ENCODE measurements at places on chromosomes 13 and 19.

- DNase-seq, result no peak
Observed at GRCh38 chr13:99540530-99540929, 39.3 kb downstream of the TM9SF2 start.

- no peak for DNase-seq
Observed at GRCh38 chr19:55362174-55362989, 678 bp downstream of the GARIN5B start.

DNA sequence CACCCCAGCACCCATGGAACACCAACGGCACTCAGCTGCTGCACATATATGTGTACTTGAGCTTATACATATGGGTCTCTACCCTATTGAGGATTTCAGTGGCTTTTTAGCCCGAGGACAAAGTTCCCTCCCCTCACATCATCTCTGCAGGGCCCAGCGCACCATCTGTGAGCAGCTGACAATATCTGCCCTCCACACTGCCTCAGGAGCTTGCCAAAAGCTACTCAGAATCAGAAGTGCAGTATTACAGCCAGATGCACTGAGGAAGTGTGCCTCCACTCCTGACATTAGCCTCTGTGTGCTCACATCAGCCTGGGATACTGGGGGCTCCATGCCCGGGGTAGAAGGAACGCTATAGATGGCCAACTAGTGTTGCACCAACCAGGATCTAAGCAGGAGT is 903.9 kb downstream of the UQCRFS1 start:
- DNase-seq, result no peak

DNA sequence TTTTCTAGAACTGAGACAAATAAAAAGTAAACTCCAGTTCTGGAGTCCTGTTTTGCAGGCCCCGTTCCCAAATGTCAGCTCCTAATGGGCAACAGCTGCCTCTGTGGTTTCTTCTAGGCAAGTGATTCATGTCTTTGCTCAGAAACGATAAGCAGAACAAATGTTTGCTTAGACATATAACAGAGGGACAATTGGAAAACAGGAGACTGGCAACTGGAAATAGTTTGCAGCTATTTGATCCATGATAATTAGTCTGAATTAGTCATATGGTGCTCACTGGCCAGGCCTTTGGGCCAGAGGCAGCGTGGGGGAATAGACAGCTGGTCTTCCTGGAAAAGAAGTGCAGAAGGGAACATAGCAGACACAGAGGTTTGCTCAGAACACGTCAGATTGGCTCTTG is 29.2 kb upstream of the TSHZ3 start:
- DNase-seq, result peak; percentile 51

DNA sequence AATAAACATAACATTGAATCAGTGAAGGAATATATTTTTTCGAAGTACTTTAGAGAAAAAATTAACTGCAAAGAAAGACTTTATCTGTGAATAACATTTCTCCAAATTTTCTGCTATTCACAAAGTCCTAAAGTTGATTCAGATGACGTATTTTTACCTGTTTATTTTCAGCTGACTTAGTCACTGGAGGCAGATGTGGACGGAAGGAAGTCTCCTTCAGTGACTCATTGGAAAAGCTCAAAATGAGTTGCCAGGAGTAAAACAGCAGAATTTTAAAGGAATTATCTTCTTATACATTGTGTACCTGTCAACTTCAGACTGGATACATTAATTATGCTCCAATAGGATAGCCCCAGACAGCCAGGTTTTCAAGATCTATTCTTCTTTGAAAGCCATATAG is 679.3 kb upstream of the GPC6 start:
- DNase-seq, result peak; percentile 75

DNA sequence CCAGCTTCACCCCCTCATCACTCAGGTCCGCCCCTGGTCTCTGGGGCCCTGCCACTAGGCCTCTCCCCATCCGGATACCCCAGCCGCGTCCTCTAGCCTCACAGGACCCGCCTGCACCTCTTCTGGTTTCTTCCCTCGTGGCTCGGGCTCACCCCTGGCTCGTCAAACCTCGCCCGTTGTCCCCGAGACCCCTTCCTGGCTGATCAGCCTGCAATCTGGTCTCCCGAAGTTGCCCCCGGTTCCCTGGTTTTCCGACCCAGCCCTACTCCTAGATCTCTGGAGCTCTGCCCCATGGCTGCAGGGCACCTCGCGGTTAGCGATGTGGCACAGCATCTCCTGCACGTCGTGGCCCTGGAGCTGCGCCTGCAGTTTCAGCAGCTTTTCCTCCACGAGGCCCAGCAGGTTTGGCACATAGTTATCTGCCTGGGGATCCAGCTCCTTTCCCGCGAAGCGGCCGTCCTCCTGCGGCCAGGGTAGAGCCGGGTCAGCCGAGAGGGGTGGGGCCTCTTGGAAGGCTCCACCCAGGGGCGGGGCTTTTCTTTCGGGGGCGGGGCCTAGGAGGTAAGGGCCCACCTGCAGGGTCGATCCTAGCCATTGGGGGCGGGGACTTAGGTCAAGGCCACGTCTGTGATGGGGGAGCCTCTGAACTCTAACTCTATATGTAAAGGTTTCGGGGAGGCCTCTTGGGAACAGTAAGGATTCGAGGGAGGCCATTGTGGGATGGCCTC is 2.4 kb upstream of the RGL3 start:
- DNase-seq, result peak; percentile 25

- DNase-seq, result peak; percentile 92
Observed at GRCh38 chr19:49339301-49340068, 4.3 kb downstream of the CD37 start.

- peak; percentile 40 for DNase-seq
Observed at GRCh38 chr19:13441810-13442512, 64.3 kb downstream of the CACNA1A start.

All from epithelial cell of esophagus (primary cell).